Neuronal stem cell (in vitro differentiated cells): ENCODE measurements at places on chromosomes 16 and 17.

DNA sequence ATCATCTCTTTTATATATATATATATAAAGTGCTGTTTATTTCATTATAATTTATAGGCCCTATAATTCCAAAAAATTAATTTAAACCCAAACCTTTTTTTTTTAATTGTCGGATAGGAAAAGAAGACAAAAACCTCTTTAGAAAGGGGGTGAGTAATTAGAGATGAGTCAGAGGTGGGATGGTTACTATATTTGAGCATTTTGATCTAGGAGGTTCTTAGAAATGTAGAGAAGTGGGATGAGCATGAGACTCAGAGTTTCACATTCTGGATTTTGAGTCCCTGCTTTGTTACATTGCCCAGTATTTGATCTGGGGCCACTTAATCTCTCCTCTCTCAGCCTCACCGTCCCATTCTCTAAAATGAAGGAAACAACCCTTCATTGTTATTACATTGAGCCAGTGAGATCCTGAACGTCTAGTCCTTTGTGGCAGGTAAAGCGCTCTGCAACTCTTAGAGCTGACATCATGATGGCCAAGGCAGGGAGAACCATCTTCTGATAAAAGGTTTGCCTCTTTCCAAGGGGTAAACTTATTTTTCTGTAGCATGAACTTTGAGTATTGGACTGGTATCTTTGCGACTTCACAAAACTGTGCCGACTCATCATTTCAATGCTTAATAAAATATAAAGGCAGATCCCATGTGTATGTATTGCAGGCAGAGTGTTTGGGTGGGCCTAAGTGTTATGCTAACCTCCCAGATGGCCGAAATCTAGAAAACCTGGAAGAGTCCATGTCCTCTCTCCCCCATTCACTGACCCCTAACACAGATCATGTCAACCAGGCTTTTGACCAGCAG lies 21.3 kb downstream of the HS3ST3B1 start:
- H3K27ac ChIP-seq, result no peak overlapping the region
- H3K36me3 ChIP-seq, result no peaks in the 10 kb centered on the region
- H3K4me3 ChIP-seq, result no peak overlapping the region
- no peaks in the 10 kb centered on the region for H3K27me3 ChIP-seq

DNA sequence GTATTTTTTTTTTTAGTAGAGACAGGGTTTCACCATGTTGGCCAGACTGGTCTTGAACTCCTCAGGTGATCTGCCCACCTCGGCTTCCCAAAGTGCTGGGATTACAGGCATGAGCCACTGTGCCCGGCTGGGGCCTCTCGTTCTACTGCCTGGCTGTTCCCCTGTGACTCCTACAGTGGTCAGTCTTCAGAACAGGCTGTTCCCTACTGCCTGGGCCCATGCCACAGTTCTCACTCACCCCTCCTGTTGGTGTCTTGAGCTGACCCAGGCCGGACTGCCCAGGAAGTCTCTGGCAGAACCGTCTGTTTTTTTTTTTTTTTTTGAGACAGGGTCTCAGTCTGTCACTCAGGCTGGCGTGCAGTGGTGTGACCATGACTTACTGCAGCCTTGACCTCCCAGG lies 3.3 kb downstream of the CDK3 start:
- DNase-seq, result no peak
- no peaks in the 10 kb centered on the region for H3K27me3 ChIP-seq
- no peak overlapping the region for H3K27ac ChIP-seq
- peaks cover 7% of the 10 kb centered on the region for H3K4me1 ChIP-seq

DNA sequence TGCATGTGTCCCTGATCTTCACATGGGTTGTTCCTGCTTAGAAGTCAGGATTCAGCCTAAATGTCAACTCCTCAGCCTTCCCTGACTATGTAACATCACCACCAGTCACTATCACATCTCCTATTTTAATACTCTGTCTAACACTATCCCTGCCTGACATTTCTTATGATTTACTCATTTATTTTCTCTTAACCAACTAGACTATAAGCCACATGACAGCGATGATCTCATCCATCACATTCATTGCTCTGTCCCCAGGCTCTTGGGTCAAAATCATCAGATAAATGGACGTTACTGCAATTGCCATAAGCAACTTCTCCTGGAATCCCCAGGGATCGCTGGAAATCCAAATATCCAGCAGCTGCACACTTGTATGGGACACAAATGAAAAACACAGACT lies 15.7 kb downstream of the CDRT4 start:
- DNase-seq, result no peak
- no peaks in the 10 kb centered on the region for H3K4me1 ChIP-seq
- peaks cover 4% of the 10 kb centered on the region for H3K36me3 ChIP-seq
- H3K4me3 ChIP-seq, result no peak overlapping the region
- no peaks in the 10 kb centered on the region for H3K27me3 ChIP-seq

DNA sequence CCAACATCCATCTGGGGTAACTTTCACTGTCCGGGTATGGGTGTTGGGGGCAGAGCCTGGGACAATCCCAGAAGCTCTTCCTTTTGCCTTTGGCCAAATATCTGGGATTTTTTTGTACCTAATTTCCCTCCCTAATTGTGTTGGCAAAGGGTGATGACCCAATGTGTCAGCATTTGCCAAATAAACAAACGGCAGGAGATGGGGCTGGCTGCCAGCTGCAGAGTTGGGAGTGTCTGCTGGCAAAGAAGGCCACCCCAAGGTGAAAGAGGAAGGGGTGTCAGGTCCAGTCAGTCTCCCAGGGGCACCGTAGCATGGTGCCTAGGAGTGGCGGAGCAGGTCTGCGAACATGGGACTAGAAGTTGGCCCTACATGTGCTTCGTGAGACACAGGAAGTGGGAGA lies 73.0 kb downstream of the SLC6A2 start:
- H3K36me3 ChIP-seq, result no peaks in the 10 kb centered on the region
- no peak overlapping the region for H3K27ac ChIP-seq
- no peak for DNase-seq
- no peak overlapping the region for H3K4me3 ChIP-seq

DNA sequence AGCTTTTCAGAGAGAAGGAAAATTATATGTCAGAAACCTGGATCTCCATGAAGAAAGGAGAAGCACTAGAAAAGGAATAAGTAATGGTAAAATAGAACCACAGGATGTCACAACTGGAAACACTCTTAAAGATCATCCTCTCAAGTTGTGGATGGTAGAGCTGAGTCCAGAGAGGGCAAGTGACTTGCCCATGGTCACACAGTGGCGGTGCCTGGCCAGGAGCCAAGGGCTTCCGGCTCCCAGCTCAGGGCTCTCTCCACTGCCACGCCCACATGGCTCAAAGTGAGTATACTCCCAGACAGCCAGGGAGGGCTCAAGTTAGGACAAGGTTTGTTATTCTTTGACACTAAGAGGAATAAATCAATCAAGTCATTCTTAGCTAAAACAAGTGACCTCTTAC lies 159.8 kb downstream of the COPRS start:
- no peak for DNase-seq
- no peak overlapping the region for H3K4me3 ChIP-seq
- no peak overlapping the region for H3K27ac ChIP-seq
- H3K27me3 ChIP-seq, result no peaks in the 10 kb centered on the region
- H3K36me3 ChIP-seq, result no peaks in the 10 kb centered on the region
- H3K4me1 ChIP-seq, result no peaks in the 10 kb centered on the region

DNA sequence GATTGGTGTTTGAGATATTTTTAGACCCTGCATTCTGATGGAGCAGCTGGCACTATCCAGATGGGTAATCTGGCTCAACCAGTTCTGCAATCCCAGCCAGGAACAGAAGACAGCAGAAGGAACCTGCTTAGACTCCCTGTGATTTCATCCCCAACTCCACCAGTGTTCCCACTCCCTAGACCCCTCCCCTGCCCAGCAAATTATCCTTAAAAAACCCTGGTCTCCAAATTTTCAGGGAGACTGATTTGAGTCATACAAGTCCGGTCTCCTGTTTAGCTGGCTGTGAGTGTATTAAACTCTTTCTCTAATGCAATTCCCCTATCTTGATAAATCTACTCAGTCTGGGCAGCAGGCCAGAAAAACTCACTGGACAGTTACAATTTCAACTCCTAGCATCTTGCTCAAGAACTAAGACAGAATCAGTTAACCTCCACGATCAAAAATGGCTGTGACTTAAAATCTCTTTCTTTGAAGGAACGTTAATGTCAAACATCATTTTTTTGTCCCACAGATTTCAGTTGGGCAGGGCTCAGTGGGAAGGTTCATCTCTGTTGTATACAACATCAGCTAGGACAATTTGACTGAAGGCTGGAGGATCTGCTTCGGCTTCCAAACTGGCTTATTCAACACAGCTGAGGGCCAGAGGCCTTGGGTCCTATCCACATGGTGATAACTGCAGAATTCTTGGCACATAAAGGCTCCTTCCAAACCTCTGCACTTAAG lies 4.9 kb upstream of the RBL2 start:
- no peak overlapping the region for H3K4me3 ChIP-seq
- H3K36me3 ChIP-seq, result no peaks in the 10 kb centered on the region
- no peak for DNase-seq
- no peak overlapping the region for H3K27ac ChIP-seq

GRCh38 chr16:10729104-10730048 lies 14.3 kb upstream of the NUBP1 start:
- no peaks in the 10 kb centered on the region for H3K4me1 ChIP-seq
- peaks cover 2% of the 10 kb centered on the region for H3K27me3 ChIP-seq
- no peaks in the 10 kb centered on the region for H3K36me3 ChIP-seq
- H3K27ac ChIP-seq, result no peak overlapping the region
- H3K4me3 ChIP-seq, result no peak overlapping the region
- DNase-seq, result no peak

DNA sequence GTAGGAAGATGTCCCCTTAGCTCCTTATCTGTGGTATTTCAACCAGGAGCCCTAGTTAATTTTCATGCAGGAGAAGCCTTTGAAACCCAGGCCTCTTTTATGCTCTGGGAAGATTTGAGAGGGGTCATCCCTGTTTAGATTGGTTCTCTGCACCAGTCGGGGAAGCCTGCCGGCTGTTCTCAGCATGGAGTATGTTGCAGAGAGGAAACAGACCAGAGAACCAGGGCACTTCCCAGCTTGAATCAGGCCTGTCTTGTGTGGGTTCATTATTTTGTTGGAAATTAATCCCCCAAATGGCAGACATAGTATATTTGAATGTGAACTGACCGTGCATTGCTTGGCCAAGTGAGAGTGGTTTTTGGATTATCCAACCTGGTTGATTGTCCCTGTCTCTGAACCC lies 1082.1 kb upstream of the RBFOX1 start:
- no peak overlapping the region for H3K27ac ChIP-seq
- H3K4me3 ChIP-seq, result no peak overlapping the region
- no peak for DNase-seq
- H3K4me1 ChIP-seq, result no peaks in the 10 kb centered on the region

- no peak overlapping the region for H3K27ac ChIP-seq
- no peaks in the 10 kb centered on the region for H3K27me3 ChIP-seq
- no peak overlapping the region for H3K4me3 ChIP-seq
- H3K36me3 ChIP-seq, result no peaks in the 10 kb centered on the region
- no peaks in the 10 kb centered on the region for H3K4me1 ChIP-seq
These were observed 20.8 kb upstream of the NOL11 start for GRCh38 chr17:67696853-67697498.

DNA sequence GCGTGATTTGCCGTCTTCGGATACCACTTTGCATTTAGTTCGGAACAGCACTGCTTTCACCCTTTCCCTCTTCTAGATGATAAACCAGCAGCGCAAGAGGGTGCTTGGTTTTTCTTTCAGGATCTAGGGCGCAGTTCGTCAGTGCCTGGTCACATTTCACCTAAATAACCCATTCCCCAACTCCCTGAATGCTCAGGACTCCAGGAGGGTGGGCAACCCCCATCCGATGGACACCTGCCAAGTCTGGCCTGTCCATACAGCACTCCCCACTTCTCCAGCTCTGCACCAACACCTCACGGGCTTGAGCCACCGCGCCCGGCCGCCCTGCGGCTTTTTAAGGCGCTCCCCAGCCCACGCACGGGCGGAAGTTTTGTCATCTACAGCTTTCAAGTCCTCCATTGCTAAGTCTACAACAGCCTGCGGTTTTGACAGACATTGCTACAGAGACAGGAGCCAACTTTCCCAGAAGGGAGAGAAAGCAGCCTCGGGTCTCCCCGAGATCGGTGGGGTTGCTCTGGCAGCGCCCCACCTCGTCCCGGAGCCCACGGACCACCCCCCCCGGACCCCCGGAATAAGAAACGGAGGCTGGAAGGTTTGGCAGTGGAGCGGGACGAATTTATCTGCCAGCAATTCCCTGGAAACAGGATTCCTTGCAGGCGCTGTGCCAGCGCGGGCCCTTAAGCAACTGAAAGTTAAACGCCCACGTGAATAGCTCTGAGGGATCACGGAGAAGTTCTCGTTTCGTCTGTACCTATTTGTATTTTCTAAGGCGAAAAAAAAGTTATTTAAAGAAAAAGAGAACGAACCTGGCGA lies 38.6 kb upstream of the SLFN13 start:
- peaks cover 69% of the 10 kb centered on the region for H3K27me3 ChIP-seq
- no peak overlapping the region for H3K27ac ChIP-seq
- peaks cover 1% of the 10 kb centered on the region for H3K4me1 ChIP-seq
- no peaks in the 10 kb centered on the region for H3K36me3 ChIP-seq
- DNase-seq, result no peak

GRCh38 chr17:47275245-47275984 lies 21.8 kb downstream of the ITGB3 start:
- no peak overlapping the region for H3K4me3 ChIP-seq
- no peaks in the 10 kb centered on the region for H3K27me3 ChIP-seq
- peak overlapping the region; percentile 35 for H3K27ac ChIP-seq
- no peaks in the 10 kb centered on the region for H3K36me3 ChIP-seq

DNA sequence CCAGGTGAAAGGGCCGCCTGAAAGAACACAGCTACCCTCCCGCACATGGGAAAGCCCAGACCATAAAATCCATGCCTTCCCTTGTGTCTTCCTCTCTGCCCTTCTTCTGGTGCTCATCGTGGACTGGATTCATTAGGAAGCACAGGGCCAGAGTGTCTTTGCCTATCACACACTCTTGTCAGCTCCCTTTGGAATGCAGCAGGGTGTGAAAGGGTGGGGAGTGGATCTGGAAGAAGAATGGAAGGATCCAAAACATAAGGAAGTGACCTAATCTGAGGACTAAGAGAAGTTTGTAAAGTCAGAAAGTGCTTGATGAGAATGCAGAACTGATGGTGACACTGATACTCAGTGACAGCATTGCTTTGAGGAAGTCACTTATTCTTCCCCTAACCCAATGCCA lies 1147.3 kb upstream of the GOT2 start:
- no peak overlapping the region for H3K4me3 ChIP-seq
- DNase-seq, result no peak
- peaks cover 4% of the 10 kb centered on the region for H3K4me1 ChIP-seq
- no peaks in the 10 kb centered on the region for H3K27me3 ChIP-seq
- no peak overlapping the region for H3K27ac ChIP-seq

DNA sequence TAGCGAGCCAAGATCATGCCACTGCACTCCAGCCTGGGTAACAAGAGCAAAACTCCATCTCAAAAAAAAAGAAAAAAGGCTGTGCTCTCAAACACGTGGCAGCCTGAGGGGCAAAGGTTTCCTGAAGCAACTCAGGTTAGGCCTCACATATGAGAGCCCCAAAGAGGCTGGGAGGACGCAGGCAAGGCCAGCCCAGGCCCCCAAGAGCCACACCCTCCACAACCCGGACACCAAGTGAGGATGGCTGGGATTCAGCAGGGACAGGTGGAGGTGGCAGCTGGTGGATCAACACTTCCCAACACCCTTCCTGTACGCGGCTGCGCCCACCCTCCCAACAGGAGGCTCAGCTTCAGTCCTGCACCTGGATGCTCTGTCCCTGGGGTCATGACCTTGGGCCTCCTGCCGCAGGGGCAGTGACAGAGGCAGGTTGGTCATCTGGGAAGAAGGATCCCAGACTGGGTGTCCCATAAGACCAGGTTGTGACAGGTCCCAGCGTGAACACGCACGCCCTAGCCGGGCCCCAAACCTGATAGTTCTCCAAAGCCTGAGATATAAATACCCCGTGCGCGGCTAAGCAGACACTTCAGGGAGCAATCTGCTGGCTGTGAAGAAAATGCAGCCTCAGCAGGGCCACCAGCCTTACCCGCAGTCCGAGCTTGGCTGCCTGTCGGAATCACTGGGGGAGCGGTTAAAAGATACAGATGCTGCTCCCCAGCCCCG lies 78.1 kb downstream of the TIMM22 start:
- peaks cover 2% of the 10 kb centered on the region for H3K4me1 ChIP-seq
- H3K4me3 ChIP-seq, result no peak overlapping the region
- DNase-seq, result no peak
- peaks cover 9% of the 10 kb centered on the region for H3K36me3 ChIP-seq
